ENCODE measurements at places on chromosomes 4 and X.

GRCh38 chr4:147778942-147779341 is 47.1 kb downstream of the ARHGAP10 start:
- DNase-seq, result no peak

DNA sequence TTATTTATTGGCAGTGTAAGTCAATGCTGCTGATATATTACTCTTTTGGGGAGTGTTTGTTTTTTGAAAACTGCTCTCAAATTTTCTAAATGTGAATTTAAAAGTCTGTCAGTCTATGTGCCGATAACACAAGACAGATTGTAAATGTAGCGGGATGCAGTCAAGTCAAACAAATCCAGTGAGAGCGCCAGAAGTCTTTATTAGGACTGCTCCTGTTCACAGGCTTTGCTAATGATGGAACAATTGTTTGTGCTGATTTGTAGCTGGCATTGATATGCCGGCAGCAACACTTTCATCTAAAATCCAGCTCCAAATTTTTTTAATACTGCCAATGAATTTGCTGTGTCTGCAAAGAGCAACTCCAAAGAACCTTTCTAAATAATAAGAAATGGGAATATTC is 78.7 kb upstream of the TET2 start:
- DNase-seq, result no peak

- no peak for DNase-seq
Observed at GRCh38 chrX:71105628-71106027, 912 bp downstream of the CXorf65 start.

DNA sequence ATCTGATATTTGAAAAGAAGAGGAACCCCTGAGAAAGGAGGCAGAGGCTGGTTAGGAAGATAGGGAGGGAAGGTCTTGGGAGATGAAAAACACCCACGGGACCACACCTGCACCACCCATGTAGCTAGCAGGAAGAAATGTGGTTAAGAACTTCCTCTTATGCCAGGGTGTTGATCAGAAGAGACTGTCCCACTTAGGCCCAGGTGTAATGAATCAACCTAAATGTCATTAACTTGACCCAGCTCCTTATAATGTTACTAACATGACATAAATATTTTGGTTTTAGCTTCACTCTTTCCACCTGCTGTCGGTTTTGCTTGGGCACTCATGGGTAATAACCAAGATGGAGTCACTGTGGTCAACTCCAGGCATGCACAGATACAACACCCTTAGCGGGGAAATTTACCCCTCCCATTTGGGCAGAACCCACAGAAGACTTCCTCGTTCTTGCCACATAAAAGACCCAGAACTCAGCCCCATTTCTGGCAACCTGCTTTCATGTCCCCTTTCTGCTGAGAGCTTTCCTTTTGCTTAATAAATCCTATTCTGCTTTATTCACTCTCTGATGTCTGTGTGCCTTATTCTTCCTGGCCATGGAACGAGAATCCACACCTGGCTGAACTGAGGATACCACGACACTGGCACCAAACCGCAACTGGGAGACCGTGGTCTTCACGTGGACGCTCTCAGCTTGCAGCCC is 46.8 kb downstream of the ZNF141 start:
- no peak for DNase-seq

DNA sequence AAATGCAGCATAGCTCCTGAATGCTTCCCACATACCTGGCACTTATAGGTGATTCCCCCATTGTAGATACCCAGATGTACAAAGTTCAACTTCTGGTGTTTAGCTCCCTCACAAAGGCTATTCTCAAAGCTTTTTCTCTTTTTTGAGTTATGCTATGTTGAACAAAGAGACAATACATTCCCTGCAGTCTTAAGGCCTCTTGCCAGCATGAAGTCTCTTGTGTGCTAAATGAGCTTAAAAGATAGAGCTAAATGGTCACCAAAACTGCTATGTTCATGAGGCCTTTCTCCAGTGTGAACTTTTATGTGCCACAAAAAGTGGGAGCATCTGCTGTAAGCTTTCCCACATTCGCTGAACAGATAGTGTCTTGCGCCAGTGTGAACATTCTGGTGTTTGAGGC is 111.2 kb upstream of the TMEM47 start:
- DNase-seq, result no peak

DNA sequence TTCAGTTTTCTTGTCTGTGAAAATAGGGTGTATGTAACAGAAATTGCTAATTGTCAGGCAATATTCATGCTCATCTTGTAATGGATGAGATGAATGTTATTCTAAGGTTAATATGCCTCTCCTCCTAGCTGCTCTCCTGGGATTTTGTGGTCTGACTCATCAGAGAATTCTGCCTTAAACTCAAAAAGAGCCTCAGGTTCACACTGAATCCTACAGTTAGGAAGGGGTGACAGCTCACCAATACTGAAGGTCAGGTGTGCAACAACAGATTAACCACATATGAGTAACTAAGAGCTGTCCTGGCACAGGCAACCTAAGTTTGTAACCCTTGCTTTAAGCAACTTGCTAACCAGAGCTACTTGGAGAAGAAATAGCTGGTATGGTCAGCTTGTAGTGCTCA is 197.7 kb downstream of the SPATA18 start:
- DNase-seq, result no peak

DNA sequence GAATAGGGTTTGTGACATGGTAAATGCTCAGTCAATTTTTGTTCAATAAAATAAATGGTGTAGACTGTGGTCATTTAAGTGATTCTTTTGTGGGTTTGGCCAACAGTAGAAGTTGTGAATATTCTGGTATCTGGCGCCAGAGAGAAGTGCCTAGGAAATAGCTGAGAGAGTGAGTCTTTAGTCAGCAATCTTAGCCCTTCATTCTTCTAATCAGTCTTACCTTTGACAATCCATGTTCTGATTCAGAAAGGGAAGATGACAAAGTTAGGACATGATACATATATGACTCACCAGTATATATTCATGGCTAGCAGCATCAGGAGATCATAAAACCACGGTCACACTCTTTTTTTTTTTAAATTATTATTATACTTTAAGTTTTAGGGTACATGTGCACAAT is 141.8 kb upstream of the PCDH18 start:
- DNase-seq, result no peak

- DNase-seq, result no peak
Observed at GRCh38 chr4:25801594-25801993, 61.2 kb downstream of the SEL1L3 start.

- no peak for DNase-seq
Observed at GRCh38 chr4:104719539-104720230, 225.0 kb upstream of the CXXC4 start.

DNA sequence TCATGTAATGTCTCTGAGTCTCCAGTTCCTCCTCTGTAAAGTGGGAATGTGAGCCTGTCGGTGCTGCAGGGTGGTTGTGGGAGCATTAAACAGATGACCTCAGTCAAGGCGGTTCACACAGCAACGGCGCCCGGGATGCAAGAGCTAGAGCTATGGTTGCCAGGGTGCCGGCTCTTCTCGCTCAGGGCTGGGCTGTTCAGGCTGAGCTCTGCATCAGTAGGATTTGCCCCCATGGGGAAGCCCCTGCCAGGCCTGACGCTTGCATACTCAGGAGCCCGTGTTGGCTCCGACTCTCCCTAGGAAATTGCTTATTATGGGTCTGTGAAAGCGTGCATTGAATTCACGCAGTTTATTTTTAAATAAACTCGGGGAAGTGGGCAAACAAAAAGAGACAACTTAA is 67.3 kb downstream of the PSAPL1 start:
- DNase-seq, result no peak

DNA sequence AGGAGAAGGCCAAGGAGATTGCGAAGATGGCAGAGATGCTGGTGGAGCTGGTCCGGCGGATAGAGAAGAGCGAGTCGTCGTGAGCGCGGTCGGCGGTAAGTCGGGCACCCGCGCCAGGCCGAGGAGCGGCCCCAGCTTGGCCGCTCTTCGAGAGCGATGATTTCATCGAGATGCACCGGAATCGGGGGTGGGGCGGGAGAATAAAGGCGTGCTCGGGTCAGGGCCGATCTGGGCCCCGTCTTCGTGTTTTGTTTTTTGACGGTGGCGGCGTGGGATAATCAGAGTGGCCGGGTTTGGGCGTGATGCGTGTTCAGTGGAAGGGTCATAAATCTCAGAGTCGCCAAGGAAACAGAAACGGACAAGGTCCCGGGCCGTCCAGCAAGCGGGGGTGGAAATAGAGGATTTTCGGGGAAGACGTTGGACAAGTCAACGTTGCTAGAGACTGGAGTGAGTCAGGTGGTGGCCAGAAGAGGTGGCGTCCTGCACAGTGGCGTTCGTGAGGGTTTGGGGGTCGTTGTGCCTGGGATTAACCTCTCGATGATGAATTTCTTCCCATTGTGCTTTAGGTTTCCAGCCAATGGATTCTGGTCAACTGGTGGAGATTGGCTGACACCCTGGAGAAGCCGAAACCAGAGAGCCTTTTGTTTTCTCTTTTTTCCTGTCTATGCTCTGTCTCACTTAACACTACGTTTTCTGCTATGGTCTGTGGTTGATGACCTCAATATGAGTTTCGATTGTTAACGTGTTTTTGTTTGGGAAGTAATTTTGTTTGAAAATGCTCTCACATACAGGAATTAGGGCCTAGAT is 882 bp downstream of the MRFAP1 start:
- DNase-seq, result peak; percentile 35

GRCh38 chr4:122073615-122074014 is 78.5 kb upstream of the BLTP1 start:
- DNase-seq, result no peak

DNA sequence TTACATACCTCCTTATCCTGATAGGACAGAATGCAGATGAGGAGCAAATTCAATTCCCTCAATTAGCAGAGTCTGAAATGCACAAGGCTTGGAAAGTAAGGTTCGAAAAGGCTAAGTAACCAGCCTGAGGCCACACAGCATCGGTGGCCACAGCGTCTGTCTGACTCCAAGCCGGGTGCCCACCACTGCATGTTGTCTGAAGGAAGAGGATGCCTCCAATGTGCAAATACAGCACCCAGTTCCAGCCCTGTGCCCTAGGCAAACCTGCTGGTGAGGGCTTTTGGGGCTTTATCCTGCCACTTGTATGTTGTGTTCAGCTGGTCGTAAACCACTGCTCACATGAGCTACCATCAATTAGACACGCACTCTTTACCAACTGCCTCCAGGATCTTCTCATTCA is 48.6 kb upstream of the PPP2R2C start:
- no peak for DNase-seq

DNA sequence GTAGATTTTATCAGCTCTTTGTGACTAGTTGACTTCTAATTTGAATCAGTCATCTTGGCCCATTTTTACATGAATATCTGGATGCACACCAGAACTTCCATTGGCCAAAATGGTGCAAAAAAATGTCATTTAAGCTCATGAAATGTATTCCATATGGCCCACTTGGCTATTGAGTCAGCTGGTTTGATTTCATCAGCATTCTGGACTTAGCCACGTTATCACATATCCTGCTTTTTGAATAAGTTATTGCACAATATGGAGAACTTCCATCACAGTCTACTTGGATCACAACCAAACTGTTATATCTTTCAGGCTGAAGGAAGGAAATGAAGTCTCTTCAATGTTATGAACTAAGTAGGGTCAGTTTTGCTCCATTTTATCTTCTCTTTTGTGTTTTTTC is 640.6 kb downstream of the PCDH7 start:
- DNase-seq, result peak; percentile 97

DNA sequence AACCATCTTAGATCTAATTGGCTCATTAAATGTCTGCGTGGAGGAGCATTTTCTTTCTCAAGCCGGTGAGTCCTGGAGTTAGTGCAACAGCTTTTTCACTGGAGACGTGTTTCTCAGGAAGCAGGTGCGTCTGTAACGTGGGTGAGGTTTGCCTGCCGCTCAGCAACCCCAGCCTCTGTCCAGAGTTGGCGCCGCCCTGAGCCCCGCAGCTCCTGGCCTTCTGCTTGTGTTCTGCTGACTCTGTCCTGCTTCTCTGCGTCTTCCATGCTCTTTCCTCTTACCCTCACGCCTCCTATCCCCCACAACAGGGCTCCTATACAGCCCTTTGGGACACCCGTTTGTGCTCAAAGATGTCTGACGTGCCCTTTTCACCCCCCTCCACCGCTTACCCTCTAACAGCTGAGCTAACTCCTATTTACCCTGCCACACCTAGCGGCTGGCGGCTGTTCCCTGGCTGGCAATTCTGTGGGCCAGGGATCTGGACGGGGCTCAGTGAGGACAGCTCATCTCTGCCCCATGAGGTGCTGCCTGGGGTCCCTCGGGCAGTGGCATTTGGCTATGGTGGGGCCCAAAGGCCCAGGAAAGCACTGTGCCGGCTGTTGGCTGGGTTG is 18.8 kb downstream of the DOK7 start:
- DNase-seq, result no peak

- DNase-seq, result peak; percentile 80
Observed at GRCh38 chrX:110418316-110419235, 59.9 kb downstream of the RTL9 start.

GRCh38 chr4:116126794-116127193 is 958.6 kb downstream of the TRAM1L1 start:
- no peak for DNase-seq

DNA sequence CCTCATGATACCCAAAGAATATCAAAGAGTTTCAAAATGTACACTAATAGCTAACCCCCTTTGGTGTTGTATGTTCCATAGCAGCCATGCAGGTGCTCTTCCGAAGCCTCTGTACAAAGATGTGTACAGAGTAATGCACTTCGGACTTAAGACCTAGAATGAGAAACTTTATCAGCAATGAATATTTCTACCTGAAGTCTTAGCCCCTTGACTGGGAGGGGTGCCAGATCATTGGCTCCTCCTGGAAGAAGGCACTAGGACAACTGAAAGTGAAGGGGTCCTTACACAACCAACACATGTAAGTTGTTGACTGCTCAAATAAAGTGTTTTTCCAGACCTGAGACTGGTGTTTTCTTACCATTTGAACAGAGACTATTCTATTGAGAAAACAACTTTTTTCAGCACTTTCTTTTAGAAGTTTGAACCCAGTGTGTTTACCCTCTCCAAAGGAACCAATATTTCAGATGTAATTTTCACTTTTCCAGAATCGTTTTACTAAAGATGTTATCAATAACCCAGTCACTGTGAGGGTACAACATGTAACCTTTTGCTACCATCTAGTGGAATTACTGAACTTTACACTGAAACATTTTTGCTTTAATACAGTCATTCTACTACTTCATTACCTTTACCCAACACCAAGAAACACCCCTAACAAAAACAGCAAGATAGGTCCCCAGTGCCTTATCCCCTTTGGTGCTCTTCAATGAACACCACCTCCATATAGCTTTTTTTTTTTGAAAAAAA is 33.3 kb upstream of the PRDX4 start:
- DNase-seq, result no peak

- DNase-seq, result no peak
Observed at GRCh38 chr4:137661693-137662092, 129.4 kb upstream of the PCDH18 start.

DNA sequence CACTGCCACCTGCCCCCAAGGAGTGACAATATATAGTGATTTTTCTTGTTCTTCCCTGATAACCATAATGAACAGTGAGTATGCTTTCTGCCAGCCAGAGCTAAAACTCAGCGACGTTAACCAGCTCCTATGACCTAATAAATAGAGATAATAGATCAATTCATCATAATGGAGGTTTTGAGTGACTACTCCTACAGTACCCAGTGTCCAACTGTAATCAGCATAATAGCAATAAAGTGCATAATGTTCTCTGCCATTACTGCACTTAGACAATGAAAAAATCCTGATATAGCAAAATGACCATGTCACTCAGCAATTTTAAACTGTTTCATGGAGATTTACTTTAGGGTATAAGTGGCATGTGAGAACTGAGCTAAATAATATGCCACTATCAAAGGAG is 20.7 kb upstream of the TXLNG start:
- no peak for DNase-seq

Data from cardiac muscle cell (in vitro differentiated cells and primary cell).